ENCODE measurements at places on chromosomes 2 and 18.

DNA sequence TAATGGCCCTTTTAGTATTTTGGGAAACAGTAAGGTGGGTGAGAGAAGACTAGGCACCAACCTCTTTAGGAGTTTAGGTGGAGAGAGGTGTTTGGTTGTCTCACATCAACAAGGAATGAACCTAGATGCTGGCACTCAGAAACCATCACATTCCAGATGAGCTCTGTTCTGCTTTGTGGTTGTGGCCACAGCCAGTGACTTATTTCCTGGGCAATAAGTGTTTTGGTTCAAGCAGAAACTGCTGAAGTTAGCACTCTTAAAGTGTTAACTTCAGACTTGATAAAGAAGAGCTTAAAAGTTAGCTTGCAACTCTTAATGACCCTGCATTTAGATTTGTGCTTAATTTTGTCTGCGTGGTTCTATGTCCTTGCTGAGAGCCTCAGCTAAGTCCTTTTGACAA is 929.2 kb downstream of the SLC4A3 start:
- no peak for DNase-seq

GRCh38 chr2:4085186-4085585 is 381.8 kb downstream of the DCDC2C start:
- no peak for DNase-seq

GRCh38 chr2:207341804-207342203 is 176.1 kb upstream of the KLF7 start:
- DNase-seq, result no peak

- DNase-seq, result no peak
Observed at GRCh38 chr2:12592296-12592695, 124.4 kb upstream of the TRIB2 start.

DNA sequence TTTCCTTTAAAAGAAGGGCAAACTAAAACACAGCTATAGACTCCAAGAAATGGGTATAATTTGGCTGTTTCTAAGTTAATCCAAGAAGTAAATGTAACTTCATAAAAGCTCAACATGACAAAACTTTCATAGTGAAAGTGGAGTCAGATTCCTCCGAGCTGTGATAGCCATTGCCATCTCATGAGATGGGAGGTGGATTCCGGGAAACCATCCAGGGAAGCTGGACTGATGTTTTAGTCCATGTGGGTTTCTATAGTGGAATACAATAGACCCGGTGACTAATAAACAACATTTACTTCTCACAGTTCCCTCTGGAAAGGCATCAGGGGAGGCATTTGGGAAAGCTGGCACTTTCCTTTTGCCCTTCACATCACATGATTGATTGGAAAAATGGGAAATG is 10.0 kb upstream of the LAPTM4A start:
- DNase-seq, result no peak
